Stimulated activated CD8-positive, alpha-beta memory T cell treated with anti-CD3 and anti-CD28 coated beads, Interleukin-4, amount 100 ng/mL, for 4 hours (primary cell): ENCODE measurements at places on chromosomes 2 and 18.

- no peak for DNase-seq
These were observed 196.1 kb upstream of the OSR1 start for GRCh38 chr2:19554520-19554919.

DNA sequence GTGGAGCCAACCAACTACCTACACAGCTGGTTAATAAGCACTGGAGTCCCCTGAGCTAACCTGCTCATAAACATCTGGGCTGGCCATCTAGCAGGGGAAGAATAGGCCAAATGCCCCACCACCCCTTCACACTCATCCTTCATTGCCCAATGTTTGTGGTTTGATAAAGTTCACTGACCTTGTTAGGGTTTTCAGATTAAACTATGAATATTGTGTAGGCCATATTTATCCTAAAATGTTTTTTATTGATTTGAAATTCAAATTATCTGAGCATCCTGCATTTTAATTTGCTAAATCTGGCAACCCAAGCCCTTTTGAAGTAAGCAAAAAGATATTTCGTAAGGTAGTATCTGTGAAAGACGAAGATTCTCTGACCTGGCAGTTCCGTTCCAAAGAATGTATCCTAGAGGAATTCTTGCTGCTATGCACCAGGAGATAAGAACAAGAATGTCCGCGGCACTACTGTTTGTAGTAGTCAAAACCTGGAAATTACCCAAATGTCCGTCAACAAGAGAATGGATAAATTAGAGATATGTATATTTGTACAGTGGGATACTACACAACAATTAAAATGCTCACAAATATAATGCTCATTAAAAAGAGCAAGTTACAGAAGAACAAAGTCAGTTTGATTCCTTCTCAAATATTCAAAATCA is 5.8 kb upstream of the TLK1 start:
- DNase-seq: no peak

DNA sequence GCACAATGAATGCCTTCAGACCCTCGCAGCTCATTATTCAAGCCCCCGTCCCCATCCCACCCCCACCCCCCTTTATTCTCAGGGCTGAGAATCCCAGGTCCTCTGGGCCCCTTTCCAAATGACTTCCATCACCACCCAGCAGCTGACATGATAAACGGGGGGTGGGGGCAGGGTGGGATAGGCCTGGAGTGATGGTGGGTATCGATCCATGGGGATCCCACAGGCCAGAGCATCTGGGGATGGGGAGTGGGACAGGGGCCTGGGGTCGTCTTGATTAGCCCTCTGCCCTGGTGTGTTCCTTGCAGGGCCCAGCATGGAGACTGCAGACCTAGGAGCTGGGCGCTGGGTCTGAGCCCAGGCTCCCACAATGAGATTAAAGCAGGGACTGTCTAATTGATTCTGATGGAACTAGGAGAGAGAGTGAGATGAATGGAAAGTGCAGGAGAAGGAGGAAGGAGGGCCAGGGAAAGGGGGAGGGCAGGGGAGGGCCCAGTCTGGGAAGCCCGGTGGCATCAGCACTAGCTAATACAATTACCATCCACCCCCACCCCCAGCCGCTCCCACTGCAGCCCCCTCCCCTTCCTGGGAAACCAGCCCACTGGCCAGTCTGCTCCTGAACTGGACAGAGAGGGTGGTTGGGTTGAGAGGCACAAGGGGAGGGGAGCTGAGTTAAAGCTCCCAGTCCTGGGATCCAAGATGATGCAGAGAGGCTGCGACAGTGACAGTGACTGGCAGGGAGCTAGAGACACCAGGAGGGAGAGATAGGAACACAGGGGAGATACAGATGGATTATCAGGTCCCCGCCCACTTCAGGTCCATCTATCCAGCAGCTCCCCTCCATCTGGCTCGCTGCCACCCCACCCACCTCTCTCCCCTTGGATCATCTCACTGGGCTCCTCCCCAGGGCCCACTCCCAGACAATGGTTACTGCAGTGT is 13.1 kb upstream of the TNS1 start:
- no peak for DNase-seq

- DNase-seq: no peak
These were observed 594.9 kb upstream of the ID2 start for GRCh38 chr2:8086796-8087479.

DNA sequence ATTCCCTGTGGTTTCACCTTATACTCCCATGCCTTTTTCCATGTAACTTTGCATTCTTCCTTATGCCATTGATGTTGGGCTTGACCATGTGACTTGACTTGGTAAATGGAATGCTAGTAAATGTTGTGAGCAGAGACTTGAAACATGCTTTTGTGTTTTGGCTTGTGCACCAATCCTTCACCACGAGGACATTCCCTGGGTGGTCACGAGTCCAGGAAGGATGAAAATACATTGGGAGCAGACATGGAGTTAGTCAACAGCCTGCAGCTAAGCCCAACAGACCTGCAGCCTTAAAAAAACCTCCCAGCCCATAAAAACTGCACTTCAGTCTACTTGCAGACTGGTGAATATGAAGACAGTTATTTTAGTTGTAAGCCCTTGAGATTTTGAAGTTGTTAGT is 116.5 kb upstream of the SPATS2L start:
- DNase-seq: no peak

- no peak for DNase-seq
These were observed 109.1 kb downstream of the CABLES1 start for GRCh38 chr18:23244401-23244800.
